Pancreas (tissue), 10 donors: ENCODE measurements at places on chromosomes 11 and 22. TPM values are rescaled to one million over a fixed set of nuclear protein-coding genes. Genes with fewer than 3 reads are reported as not detected.

The CLCF1 gene
- 1.3 TPM for total RNA-seq

- no peaks in the 10 kb centered on the region for H3K4me1 ChIP-seq
- no peak overlapping the region for H3K27ac ChIP-seq
- DNase-seq, result no peak
- H3K27me3 ChIP-seq, result no peaks in the 10 kb centered on the region
- peaks cover 7% of the 10 kb centered on the region for H3K36me3 ChIP-seq
Observed at GRCh38 chr11:126331286-126331685, 24.2 kb upstream of the ST3GAL4 start.

DNA sequence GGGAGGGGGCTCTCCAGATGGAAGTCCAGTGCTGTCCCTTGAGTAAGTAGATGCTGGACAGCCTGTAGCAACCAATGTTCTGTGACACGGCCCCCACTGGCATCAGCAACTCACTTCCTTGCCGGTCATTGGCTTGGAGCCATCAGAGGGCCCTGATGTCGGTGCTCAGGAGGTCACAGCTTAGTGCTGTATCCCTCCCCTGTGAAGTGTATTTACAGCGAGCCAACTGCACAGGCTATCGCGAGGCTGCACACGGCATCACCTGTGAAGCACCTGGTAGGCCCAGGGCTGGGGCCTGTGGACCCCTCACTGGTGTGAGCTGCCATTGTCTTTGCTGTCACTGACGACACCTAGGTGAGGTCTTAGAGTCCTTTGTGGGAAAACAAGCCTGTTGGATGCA, 13.4 kb upstream of the ACR start:
- no peak overlapping the region for H3K27ac ChIP-seq
- peak; percentile 6 for DNase-seq
- no peaks in the 10 kb centered on the region for H3K36me3 ChIP-seq
- no peaks in the 10 kb centered on the region for H3K4me1 ChIP-seq

GRCh38 chr11:87213444-87213843, 175.7 kb downstream of the TMEM135 start:
- no peak overlapping the region for H3K27ac ChIP-seq
- no peak overlapping the region for H3K4me3 ChIP-seq
- no peaks in the 10 kb centered on the region for H3K4me1 ChIP-seq
- no peak for DNase-seq
- H3K27me3 ChIP-seq, result no peaks in the 10 kb centered on the region
- no peaks in the 10 kb centered on the region for H3K36me3 ChIP-seq

The OR2AG1 gene
- not detected for total RNA-seq

DNA sequence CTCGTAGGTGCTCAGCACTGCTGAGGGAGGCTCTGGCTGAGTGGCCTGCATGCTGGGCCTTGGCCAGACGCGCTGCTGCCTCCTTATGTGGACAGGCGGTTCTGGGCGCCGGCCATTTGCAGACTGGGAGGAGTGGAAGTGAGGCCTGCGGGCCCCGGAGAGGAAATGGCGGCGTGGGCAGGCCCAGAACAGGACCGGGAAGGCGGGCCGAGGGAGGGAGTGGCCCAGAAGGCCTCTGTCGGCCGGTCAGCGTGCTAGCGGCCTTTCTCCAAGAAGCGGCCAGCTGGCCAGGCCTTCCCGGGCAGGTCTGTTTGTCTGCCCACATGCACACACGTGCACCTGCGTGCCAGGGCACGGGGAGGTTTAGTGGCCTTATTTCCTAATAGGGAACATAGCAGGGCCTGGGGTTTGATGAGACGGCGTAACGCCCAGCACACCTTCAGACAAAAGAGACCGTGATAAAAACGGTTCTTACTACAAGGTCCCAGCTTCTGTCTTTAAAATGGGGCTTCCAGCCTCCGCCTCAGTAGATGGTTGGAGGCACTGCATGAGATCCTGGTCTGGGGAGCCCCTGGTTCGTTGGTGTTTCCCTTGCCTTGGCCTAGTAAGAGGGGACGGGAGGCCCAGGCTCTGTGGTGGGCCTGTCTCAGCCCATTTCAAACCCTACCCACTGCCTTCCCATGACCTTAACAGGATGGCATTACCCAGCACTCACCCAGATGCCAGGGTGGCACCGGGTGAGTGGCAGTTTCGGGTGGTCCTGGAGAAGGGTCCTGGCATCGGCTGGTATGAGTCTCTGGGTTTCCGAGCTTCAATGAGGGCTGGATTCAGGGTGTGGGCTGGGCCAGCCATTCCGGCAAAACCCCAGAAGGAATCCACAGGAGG, 65.1 kb upstream of the PPARA start:
- peak; percentile 89 for DNase-seq
- peak overlapping the region; percentile 78 for H3K27ac ChIP-seq
- no peaks in the 10 kb centered on the region for H3K27me3 ChIP-seq
- peaks cover 71% of the 10 kb centered on the region for H3K4me1 ChIP-seq
- H3K36me3 ChIP-seq, result no peaks in the 10 kb centered on the region
